SJSA1 (cell line): ENCODE measurements at places on chromosomes 4 and X. TPM values are rescaled to one million over a fixed set of nuclear protein-coding genes. Genes with fewer than 3 reads are reported as not detected.

Gene IBSP
- 0.19 and 0.21 TPM in 2 replicates for total RNA-seq

Gene UGT8
- not detected in 2 replicates for total RNA-seq

Gene CPLX1
- not detected in 2 replicates for total RNA-seq

Gene CT45A1
- total RNA-seq: not detected in 2 replicates

Gene TAF7L
- 0.08 TPM in 1 of 2 replicates, not detected in the other for total RNA-seq

Gene SLC9B1
- 1.5 TPM in 1 of 2 replicates, not detected in the other for total RNA-seq

Gene HMX1
- total RNA-seq: 0.63 TPM in 1 of 2 replicates, not detected in the other

Gene TMPRSS11F
- total RNA-seq: not detected in 2 replicates

Gene ENPEP
- total RNA-seq: 12.7 and 16.5 TPM in 2 replicates

Gene LCORL
- total RNA-seq: 77.4 and 94.0 TPM in 2 replicates

Gene CFAP99
- not detected in 2 replicates for total RNA-seq

Gene GPRASP2
- 13.8 and 21.2 TPM in 2 replicates for total RNA-seq

Gene OCIAD2
- 3.8 and 14.3 TPM in 2 replicates for total RNA-seq

Gene ATP6AP1
- total RNA-seq: 62.4 and 67.8 TPM in 2 replicates

Gene GDPD2
- total RNA-seq: 0.05 TPM in 1 of 2 replicates, not detected in the other

Gene PDS5A
- total RNA-seq: 39.5 and 39.6 TPM in 2 replicates

Gene LRCH2
- 0.03 and 0.89 TPM in 2 replicates for total RNA-seq

Gene CLDN2
- 0.11 TPM in 1 of 2 replicates, not detected in the other for total RNA-seq

Gene PPARGC1A
- 0.18 and 0.19 TPM in 2 replicates for total RNA-seq

Gene BST1
- total RNA-seq: 14.2 and 19.3 TPM in 2 replicates

Gene TLL1
- not detected in 2 replicates for total RNA-seq

Gene EREG
- not detected in 2 replicates for total RNA-seq

Gene ARSD
- total RNA-seq: 7.7 and 14.7 TPM in 2 replicates

Gene PCSK1N
- total RNA-seq: 2.7 and 3.2 TPM in 2 replicates

Gene MAGEC1
- not detected in 2 replicates for total RNA-seq

Gene LRAT
- total RNA-seq: not detected in 2 replicates

Gene GC
- total RNA-seq: not detected in 2 replicates

Gene PAGE5
- not detected in 2 replicates for total RNA-seq

Gene TCEAL7
- total RNA-seq: not detected in 2 replicates

Gene MCUB
- 46.5 and 100 TPM in 2 replicates for total RNA-seq
